ENCODE measurements at places on chromosomes 16 and 17. TPM values are rescaled to one million over a fixed set of nuclear protein-coding genes. Genes with fewer than 3 reads are reported as not detected.
A peak's percentile ranks its signal among the peaks of the same experiment; 100 is the strongest.

HSF4 gene
- polyA plus RNA-seq = 25.0 TPM

DNA sequence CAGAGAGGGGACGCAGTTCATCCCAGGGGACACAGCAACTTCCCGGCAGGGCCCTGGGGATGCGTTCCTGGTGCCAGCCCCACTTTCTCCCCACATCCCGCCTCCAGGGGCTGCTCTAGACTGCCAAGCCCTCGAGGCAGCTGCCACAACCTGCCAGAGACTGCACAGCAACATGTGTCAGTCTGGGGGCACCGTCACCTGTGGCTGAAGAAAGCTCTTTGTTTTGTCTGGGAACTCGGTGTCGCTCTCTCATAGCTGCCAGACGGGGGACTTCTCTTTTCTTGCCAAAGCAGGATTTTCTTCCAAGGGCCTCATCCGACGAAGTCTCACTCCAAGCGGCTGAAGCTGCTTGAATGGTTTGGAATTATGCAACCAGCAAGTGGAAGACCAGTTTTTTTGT, 43.7 kb downstream of the COTL1 start:
- no peak overlapping the region for H3K4me3 ChIP-seq
- no peak for DNase-seq
- H3K4me1 ChIP-seq = no peaks in the 10 kb centered on the region
- H3K27ac ChIP-seq = no peak overlapping the region
- H3K36me3 ChIP-seq = no peaks in the 10 kb centered on the region
- H3K27me3 ChIP-seq = no peaks in the 10 kb centered on the region

DNA sequence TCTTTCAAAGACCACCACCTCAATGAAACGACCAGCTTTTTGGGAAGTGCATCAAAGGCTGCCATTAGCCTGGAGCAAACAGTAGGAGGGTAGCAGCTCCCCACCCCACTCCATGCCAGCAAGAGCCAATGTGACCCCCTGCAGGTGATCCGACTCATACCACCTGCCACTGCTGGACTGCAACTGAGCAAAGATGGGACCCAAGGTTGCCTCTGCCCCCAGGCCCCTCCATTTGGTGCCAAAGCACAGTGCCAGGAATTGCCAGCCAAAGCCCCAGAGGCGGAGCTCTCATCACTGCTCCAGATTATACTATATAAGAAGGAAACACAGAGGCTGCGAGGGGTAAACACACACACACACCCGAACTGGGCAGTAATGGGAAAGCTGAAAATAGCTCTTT, 8.3 kb downstream of the PITPNM3 start:
- no peak overlapping the region for H3K4me3 ChIP-seq
- H3K36me3 ChIP-seq = no peaks in the 10 kb centered on the region
- no peaks in the 10 kb centered on the region for H3K27me3 ChIP-seq
- no peaks in the 10 kb centered on the region for H3K4me1 ChIP-seq

DNA sequence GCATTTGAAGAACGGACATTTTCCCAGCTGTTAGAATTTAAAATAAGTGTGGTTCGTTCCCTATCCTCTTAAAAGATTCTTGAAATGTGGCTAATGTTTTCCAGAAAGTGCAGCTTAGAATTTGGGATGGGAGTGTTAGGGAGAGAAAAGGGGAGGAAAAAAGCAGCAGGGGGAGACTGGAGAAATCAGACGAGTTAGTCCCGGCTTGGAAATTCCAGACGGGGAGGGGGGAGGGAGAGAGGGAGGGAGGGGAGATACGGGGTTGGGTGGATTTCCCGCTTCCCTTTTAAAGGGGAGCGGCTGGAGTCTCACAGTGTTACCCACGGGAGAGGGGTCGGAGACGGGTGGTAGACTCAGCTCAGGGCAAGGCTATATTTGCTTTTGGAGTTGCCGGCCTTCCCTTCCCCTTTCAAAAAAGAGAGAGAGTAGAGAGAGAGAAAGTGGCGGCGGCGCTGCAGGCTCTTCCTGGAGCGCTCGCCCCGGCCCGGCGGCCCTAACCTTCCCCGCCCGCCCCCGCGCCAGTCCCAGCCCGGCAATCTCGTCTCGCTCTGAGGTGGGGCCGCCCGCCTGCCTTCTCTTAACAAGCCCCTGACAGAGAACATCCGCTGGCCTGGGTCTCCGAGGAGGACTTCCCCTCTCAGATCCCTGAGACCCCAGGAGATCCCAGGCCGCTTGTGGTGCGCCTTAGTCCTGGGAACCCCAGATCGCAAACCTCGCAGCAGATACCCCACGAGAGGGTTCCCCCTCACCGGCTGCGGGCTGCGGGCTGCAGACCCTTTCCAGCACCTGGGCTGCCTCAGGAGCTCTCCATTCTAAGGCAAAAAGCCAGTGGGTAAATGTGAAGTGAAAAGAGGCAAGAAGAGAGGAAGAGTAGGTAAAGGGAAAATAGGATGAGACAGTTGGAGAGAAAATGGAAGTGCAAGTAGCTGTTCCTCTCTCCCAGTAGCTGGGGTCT, 6.6 kb downstream of the IGF2BP1 start:
- no peaks in the 10 kb centered on the region for H3K36me3 ChIP-seq
- no peak for DNase-seq
- H3K27ac ChIP-seq = no peak overlapping the region

OR1F1 gene
- not detected for polyA plus RNA-seq

ITGB4 gene
- polyA plus RNA-seq = 7.5 TPM

DNA sequence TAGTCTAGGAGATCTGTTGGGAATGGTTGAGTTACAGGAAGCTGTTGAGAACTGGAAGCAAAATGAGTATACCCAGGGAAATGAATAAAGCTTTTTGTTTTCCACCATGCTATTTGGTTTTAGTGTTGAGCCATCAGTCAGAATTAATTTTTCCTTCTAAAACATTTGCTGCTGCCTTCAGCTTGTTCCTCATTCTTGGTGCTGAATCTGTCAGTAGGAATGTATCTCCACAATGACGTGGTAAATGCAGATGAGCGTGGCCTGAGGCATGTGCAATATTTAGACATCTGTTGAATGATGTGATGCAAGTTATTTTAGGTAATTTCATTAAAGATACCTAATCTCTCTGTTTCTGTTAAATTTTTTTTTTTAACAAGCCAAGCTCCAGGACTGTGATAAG, 10.9 kb downstream of the HAPSTR1 start:
- no peak for DNase-seq
- peaks cover 4% of the 10 kb centered on the region for H3K4me1 ChIP-seq
- H3K27me3 ChIP-seq = no peaks in the 10 kb centered on the region
- H3K27ac ChIP-seq = no peak overlapping the region
- H3K4me3 ChIP-seq = no peak overlapping the region

- no peaks in the 10 kb centered on the region for H3K36me3 ChIP-seq
- H3K27ac ChIP-seq = no peak overlapping the region
- H3K4me3 ChIP-seq = no peak overlapping the region
- H3K4me1 ChIP-seq = no peaks in the 10 kb centered on the region
- H3K27me3 ChIP-seq = no peaks in the 10 kb centered on the region
Measured at GRCh38 chr17:78617511-78618061, 40.4 kb upstream of the DNAH17 start.

DNA sequence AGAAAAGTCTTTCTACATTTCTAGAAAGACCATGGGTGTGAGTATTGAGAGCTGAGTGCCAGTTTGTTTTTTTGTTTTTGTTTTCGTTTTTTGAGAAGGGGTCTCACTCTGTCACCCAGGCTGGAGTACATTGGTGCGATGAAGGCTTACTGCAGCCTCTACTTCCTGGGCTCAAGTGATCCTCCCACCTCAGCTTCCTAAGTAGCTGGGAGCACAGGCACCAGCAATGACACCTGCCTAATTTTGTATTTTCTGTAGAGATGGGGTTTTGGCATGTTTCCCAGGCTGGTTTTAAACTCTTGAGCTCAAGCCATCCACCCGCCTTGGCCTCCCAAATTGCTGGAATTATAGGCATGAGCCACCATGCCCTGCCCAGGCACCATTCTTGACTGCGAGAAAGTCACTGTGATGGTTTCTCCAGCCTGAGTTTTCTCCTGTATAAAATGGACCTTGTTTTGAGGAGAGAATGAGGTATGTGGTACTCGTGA, 673.8 kb downstream of the MAF start:
- H3K36me3 ChIP-seq = peaks cover 2% of the 10 kb centered on the region
- H3K4me3 ChIP-seq = no peak overlapping the region
- no peak overlapping the region for H3K27ac ChIP-seq
- DNase-seq = no peak
- H3K27me3 ChIP-seq = no peaks in the 10 kb centered on the region

DNA sequence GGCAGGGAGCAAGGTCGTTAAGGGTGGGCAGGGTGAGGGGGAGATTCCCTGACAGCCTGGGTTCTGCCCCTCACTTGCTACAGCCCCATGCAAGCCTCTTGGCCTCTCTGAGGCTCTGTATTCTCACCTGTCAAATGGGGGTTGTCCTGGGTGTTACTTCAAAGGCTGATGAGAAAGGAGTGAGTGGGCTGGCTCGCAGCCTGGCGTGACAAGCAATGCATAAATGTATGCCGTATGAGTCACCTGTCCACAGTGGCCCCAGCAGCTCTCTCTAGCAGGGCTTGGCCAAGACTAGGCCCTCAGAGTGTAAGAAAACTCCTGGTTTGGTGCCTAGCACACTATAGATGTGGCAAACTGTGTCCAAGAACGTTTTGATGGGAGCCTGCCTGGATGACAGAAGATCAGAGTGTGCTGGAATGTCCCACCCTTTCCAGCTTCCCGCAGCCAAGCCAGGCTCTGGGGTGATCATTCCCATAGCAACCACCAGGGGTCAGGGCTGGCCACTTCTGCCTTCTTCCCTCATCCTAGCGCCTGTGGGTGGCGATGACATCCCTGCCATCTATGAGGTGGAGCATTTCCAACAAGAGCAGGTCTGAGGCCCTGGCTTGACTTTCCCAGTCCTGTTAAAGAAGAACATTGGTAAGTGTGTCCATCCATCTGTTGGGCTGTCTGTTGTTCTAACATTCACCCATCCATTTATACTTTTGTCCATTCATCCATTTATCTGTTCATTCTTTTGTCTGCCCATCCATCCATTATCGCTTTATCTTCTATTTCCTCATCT, 37.2 kb upstream of the ADGRG1 start:
- H3K27me3 ChIP-seq = no peaks in the 10 kb centered on the region
- H3K27ac ChIP-seq = no peak overlapping the region
- DNase-seq = peak; percentile 74
- H3K4me1 ChIP-seq = no peaks in the 10 kb centered on the region
- no peaks in the 10 kb centered on the region for H3K36me3 ChIP-seq

CES5A gene
- polyA plus RNA-seq = not detected

IRX5 gene
- 1.7 TPM for polyA plus RNA-seq

- H3K4me1 ChIP-seq = no peaks in the 10 kb centered on the region
- H3K27me3 ChIP-seq = no peaks in the 10 kb centered on the region
- H3K27ac ChIP-seq = peak overlapping the region; percentile 92
- DNase-seq = peak; percentile 92
Measured at GRCh38 chr16:17404941-17405689, 65.6 kb downstream of the XYLT1 start.

NPIPB8 gene
- not detected for polyA plus RNA-seq

DNA sequence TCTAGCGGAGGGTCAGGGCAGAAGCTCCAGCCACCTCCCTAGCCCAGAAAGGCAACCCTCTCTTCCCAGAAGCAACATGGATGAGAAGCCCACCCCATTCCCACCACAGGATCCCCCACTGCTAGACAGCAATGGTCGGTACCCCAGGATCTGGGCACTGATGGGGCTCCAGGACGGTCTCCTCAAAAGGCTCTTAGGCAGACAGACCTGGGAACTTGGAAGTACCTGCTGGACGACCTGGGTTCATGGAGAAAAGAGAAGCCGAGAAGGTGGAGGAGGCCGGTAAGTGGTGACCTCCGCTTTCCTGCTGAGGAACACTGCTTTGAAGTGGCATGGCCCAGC, 96.6 kb downstream of the TBC1D16 start:
- H3K4me3 ChIP-seq = no peak overlapping the region
- H3K36me3 ChIP-seq = peaks cover 3% of the 10 kb centered on the region
- no peaks in the 10 kb centered on the region for H3K27me3 ChIP-seq
- no peaks in the 10 kb centered on the region for H3K4me1 ChIP-seq

DNA sequence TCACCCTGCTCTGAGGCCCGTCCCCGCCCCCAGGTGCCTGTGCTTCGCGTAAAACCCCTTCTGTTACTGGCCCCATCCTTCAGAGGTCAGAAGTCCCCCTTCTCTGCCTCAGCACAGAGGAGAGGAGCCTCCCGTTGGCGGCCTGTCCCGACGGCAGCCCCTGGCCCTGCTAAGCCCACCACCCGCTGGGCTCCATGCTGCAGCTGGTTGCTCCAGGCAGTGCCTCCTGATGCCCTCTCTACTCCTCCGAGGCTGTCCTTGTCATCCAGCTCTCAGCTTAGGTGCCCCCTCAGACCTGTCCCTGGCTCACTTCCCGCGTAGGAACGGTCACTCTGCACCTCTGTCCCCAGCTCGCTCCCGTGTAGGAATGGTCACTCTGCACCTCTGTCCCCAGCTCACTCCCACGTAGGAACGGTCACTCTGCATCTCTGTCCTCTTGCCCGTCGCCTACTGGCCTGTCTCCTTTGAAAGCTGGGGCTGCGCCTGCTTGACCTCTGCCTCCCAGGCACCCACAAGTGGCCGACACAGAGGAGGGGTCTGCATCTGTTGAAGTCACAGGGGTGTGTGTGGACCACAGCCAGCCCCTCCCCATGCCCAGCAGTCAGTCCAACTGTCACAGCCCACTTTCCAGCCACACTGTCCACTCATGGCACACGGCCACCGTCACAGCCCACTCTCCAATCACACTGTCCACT, 31.7 kb upstream of the ZC3H18 start:
- no peak overlapping the region for H3K27ac ChIP-seq
- DNase-seq = no peak
- no peaks in the 10 kb centered on the region for H3K36me3 ChIP-seq
- no peaks in the 10 kb centered on the region for H3K27me3 ChIP-seq
- H3K4me1 ChIP-seq = no peaks in the 10 kb centered on the region

DNA sequence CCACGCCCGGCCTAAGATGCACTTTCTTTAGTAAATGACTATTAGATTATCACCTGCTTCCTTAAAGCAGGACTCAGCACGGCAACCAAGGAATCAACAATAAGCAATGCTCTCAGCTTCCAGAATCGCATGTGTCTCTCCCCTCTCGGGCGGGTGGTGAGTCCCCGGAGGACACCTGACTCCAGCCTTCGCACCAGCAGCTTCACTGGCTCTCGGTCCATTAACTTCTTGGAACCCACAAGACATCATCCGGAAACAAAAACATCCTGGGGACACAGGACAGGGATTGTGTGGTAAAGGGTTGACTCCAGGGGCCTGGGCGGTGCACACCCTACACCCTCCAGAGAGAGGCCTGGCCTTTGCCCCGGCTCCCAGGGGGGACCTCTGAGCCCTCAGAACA, 22.7 kb downstream of the UTS2R start:
- H3K27me3 ChIP-seq = no peaks in the 10 kb centered on the region
- no peak overlapping the region for H3K4me3 ChIP-seq
- H3K4me1 ChIP-seq = no peaks in the 10 kb centered on the region
- no peak overlapping the region for H3K27ac ChIP-seq

- no peaks in the 10 kb centered on the region for H3K27me3 ChIP-seq
- no peak overlapping the region for H3K4me3 ChIP-seq
- DNase-seq = no peak
Measured at GRCh38 chr17:35214631-35215273, 20.6 kb upstream of the SLC35G3 start.

ADCY9 gene
- 7.9 TPM for polyA plus RNA-seq

MAP3K14 gene
- 5.9 TPM for polyA plus RNA-seq

SLFN12L gene
- polyA plus RNA-seq = 0.75 TPM

DNA sequence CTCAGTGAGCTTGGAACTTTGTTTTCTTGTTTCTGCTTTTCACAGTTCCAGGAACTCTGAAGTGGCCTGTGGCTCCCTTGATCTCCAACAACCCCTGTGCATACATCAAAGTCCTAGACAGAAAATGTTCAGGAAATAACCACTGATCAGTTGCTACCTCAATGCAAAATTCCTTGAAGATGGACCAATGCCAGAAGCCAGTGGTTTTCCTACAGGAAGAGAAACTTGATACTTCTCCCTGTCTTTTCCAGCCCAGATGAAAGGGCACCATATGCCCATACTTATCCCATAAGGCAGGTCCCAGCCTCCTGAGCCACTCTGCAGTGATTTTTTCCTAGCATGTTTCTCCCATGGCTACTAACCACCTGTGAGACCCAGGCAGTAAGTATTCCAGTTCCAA, 12.3 kb upstream of the CDRT4 start:
- no peak overlapping the region for H3K4me3 ChIP-seq
- H3K4me1 ChIP-seq = no peaks in the 10 kb centered on the region
- H3K27me3 ChIP-seq = no peaks in the 10 kb centered on the region
- DNase-seq = no peak
- H3K27ac ChIP-seq = no peak overlapping the region

Data from aorta (tissue), 5 donors.